Sciatic nerve (tissue), 2 donors: ENCODE measurements at places on chromosomes 1 and 21.

DNA sequence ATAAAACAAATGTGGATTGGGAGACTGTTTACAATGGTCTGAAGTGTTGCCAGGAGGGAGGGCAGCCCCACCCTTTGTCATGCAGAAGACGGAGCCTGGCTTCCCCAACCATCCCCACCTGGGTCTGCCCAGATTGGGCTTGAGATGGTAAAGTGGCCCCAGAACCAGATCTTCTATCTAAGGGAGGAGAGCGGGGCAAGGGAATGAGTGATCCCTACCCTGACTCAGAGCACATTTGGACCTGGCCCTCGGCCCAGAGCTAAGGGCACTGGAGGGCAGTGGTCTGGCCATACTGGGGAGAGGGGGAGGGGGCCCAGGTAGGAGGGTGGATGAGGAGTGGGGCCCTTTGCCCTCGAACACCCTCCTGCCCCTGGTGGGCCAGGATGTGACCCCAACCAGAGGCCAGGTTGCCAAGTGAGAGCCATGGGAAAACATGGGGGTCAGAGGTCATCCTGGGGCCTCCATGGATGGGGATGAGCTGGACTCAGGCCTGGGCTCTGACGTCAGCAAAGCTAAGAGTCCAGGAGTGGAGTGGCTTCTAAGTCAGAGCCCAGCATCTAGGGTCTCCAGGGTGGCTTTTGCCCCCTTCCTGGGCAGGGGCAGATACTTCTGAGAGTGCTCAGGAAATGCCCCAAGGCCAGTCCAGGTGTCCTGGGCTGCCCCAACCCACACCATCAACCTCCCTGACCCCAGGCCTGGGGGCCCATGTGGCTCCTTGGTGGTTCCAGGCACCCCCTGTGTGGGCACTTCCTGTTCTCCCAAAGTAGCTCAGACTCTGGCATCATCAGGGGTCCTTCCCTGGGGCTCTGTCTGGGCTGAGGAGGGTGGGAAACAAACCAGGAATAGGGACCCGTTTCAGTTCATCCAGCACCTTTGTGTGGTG lies 1.6 kb upstream of the LEFTY1 start:
- DNase-seq: no peak

- DNase-seq: no peak
Observed at GRCh38 chr1:243921111-243921510, 71.1 kb upstream of the AKT3 start.

GRCh38 chr1:20057886-20058420 lies 12.0 kb upstream of the PLA2G5 start:
- DNase-seq: no peak

GRCh38 chr1:27935721-27936120 lies 921 bp downstream of the SMPDL3B start:
- DNase-seq: no peak

- DNase-seq: no peak
Observed at GRCh38 chr1:42851420-42851819, 5.0 kb downstream of the ZNF691 start.

DNA sequence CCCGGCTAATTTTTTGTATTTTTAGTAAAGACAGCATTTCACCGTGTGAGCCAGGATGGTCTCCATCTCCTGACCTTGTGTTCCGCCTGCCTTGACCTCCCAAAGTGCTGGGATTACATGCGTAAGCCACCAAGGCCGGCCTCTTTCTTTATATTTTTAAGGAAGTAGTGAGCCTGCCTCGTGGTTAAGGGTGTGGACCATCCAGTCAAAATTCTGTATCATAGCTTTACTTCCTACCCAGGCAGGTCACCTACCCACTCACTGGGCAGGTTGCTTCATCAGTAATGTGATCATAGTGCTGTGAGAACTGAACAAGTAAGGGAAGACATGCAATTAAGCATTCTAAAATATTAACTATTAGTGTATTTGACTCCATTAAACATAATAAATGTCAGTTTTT lies 8.1 kb upstream of the ACOT7 start:
- no peak for DNase-seq

DNA sequence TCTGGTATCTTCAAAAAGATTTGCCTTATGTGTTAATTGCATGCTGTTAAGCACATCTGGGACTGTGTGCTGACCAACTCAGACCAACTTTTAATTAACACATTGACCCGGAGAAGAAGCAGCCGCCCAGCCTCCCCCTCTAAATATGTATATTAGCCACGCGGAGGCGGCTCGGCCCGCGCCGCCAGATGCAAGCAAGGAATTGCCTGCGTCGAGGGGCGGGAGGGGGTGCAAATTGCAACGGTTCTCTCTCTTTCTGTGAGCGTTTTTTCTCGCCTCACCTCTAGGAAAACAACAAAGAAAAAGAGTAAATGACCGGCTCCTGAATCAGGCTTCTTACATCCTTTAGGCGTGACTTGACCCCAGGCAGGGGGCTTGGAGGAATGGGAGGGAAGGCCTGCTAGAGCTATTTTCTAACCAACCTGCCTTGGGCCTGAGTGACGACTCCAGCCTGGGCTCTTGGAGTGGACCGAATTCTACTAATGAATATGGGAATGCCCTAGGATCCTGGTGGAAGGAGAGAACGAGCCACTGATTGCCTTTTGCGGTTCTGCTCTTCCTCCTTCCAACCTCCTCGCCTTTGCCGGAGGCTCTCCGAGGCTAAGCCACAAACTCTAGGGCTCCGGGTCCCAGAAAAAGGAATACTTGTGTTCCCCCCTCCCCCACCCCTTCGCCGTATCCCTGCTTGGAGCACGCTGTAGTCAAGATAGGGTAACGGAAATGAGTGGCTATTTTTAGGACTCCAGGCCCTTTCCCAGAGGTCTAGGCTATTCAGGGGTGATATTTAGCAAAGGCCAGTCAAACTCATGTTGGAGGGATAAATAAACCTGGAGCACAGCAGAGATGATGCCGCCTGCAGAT lies 417.0 kb upstream of the ESRRG start:
- no peak for DNase-seq

DNA sequence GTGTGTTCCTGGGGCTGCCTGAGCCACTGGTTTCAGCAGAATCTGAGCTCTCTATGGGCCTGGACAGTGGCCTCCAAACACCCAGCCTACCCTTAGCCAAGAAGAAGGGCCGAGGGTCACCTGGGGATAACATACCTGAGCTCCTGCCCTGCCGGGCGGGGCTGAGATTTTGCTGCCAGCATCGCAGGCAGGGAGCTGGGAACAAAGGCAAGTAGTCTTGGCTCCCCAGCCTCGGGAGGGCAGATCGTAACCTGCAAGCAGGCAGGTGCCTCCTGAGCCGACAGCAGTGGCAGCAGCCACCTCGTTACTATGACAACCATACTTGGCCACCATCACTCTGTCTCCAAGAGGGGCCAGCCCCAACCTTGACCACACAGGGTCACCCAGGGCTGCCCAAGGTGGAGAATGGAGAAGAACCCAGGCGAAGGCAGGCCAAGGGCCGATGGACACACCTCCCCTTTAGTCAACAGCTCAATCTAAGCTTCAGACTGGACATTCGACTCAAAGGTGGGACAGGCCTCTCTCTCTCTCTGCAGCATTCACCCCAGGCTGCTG lies 54.6 kb downstream of the TOMM20 start:
- DNase-seq: no peak

GRCh38 chr1:180778782-180779398 lies 133.8 kb upstream of the KIAA1614 start:
- no peak for DNase-seq

GRCh38 chr1:185917646-185918045 lies 183.5 kb downstream of the HMCN1 start:
- no peak for DNase-seq

DNA sequence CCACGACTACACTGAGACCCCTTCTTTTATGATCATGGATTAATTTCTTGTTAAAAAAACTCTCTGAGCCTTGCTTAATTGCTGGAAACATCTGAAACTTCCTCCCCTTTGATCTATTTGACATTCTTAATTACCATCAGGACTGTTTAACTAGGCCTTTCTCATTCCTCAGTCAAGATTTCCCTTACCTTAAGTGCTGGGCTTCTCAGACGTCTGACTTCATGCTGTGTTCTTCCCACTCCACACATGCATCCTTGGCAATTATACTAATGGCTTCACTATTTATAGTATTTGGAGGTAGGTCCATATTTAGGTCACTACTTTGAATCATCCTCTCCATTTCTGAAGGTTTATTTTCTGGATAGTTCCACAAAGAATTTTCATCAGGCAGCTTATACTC lies 341.3 kb upstream of the TMPRSS15 start:
- no peak for DNase-seq

- no peak for DNase-seq
Observed at GRCh38 chr1:25356848-25357247, 18.7 kb downstream of the TMEM50A start.

DNA sequence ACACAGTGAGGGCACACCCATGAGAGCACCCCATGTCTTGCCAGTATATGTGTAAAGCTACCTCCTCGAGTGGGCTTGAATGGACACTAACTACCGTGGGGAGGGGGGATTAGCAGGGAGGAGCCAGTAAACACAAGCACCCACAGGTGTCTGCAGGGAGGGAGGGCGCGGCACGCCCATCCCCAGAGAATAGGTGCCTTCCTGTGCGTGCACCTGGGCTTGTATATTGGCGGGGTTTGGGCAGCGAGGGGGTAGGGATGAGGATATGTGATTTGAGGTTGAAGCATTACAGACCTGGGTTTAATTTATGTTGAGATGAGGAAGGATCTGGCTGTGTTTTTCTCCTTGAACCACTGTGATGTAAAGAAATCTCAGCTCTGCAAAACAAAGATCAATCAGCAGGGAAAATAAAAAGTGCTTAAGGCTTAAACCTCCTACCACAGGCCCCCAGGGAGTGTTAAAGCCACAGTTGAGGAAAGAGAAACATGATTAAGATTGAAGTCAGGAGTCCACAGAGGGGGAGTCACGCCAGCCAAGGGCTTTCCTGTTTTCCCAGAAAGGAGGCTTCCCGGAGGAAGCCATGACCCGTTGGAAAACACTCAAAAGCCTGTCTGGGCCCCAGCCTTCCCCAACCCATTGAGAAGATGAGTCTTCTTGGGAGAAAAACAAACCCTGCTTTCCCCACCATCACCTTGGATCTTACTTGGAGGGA lies 80.0 kb downstream of the CAMK2N1 start:
- DNase-seq: no peak

DNA sequence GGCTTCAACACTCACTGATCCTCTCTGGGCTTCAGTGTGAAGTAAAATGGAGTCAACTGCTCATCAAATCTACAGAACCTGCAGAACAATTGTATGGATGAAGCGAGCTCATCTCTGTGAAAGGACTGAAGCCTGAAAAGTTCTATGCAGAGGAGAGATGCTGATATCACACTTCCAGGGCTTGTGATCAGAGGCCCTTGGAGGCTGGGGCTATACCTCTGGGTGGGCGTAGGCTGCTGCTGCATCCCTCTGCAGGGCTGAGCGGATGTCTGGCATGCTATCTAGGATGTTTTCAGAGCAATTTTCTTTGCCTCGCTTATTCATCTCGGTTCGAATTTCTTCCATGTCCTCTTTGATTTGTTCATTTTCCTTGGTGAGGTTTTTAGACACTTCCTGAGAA lies 17.6 kb downstream of the OLFML2B start:
- no peak for DNase-seq

- no peak for DNase-seq
Observed at GRCh38 chr1:64312431-64312830, 109.0 kb downstream of the UBE2U start.

DNA sequence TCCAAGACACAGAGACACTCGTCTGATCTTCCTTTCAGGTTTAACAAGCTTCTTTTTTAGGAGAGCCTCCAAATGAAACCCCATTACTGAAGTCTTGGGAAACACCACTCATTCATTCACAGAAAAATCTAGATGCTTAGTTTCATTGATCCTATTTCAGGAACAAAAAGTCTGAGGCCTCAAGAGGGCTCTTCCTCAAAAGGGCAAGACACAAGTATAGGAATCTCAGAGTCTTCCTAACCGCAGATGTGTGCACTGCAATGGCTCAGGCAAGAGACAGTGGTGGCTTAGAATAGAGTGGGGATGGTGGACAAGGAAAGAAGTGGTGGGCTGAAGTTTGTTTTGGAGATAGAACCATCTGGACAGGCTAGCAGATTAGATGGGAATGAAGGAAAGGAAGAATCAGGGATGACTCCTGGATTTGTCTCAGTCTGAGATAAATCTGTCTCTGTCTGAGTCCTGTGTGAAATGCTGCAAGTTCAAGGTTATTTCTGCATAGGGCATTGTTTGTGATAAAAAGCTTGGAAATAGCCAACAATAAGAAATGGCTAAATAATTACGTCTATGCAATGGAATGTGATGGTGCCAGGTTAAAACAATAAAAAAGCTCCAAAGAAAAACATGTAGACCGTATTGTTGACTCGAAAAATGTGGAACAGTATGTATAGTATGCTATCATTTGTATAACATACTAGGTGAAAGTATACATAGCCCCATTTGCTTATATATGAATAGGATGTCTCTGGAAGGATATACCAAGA lies 8.9 kb upstream of the CTSE start:
- no peak for DNase-seq

- peak; percentile 79 for DNase-seq
Observed at GRCh38 chr21:34187935-34188334, 114.6 kb downstream of the MRPS6 start.

DNA sequence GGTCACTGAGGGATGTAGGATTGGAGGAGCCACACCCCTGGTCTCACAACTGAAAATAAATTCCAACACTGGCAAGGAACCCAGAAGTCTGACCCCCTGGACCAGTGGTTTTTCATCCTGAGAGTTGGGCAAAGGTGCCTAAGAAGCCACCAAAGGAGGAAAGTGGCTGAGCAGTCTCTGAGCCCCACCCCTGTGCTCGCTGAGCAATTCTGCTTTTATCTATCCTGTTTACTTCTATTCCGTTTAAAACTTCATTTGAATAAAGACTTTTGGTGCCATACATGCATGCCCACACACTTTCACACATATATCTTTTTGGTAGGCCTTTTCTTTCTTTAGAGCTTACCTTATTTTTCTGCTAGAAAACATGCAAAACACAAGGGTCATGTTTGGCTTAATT lies 13.9 kb upstream of the CD53 start:
- no peak for DNase-seq

GRCh38 chr21:46092026-46092764 lies 5.7 kb upstream of the COL6A2 start:
- DNase-seq: peak; percentile 77

DNA sequence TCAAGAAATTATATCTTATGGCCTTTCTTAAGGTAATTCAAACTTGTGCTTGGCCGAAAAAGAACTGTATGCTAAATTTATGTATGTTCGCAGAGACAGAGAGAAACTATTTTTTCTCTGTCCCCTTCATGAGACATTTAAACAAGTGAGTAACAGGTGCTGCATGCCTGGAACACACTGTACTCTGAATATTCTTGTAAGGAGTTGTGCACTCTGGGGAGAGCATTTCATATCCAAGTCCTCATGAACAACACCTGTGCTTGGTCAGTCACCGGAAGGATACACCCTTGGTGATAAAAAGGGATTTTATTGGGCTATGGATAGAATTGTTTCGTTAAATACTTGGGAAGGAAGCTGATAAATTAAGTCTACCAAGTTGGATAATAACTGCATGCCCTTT lies 220.8 kb upstream of the NRIP1 start:
- no peak for DNase-seq

GRCh38 chr1:209155546-209155945 lies 428.0 kb upstream of the CAMK1G start:
- no peak for DNase-seq

- no peak for DNase-seq
Observed at GRCh38 chr1:170265234-170265633, 119.5 kb downstream of the NTMT2 start.
